GM23248 (cell line): ENCODE measurements at places on chromosomes 4 and X. TPM values are rescaled to one million over a fixed set of nuclear protein-coding genes. Genes with fewer than 3 reads are reported as not detected.

Gene DCLK2
- 1.9 and 2.9 TPM in 2 replicates for total RNA-seq

GRCh38 chr4:71841336-71841735 lies 57.5 kb upstream of the GC start:
- no peak overlapping the region for H3K4me3 ChIP-seq
- H3K27ac ChIP-seq: no peak overlapping the region
- no peaks in the 10 kb centered on the region for H3K4me1 ChIP-seq
- H3K27me3 ChIP-seq: no peaks in the 10 kb centered on the region
- DNase-seq: no peak
- no peaks in the 10 kb centered on the region for H3K36me3 ChIP-seq

DNA sequence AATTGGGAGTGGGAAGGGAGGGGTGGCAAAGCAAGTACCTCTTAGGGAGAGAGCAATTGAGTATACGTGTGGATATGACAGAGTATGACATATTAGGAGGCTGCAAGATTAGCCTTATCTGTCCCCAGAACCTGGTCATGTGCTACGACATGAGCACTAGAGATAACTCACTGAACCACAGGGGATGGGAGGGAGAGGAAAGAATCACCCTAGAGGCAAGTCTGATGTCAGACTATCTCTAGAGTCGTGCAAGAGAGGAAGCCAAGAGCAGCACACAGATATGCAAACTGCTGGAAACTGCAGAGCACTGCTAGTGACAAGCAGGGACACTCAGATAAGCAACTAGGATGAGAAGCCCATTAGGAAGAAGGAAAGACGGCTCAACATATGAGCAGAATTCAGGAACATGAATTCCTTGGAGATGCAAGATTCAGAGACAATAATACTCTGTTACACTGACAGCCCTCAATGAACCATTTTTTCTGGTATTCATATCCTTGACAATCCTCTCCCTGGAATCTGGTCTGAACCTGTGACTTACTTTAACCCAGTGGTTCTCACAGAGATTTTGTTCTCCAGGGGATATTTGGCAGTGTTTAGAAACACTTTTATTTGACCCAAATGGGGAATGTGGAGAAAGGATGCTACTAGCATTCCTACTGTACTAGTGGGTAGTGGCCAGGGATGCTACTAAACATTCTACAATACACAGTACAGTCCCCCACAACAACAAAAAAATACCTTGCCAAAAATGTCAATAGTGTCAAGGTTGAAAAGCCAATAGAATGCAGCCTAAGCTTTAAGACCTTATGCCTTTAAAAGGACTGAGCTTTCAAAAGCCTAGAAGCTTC lies 84.0 kb upstream of the BMP2K start:
- peak; percentile 27 for DNase-seq
- no peaks in the 10 kb centered on the region for H3K27me3 ChIP-seq
- H3K4me3 ChIP-seq: no peak overlapping the region
- H3K36me3 ChIP-seq: no peaks in the 10 kb centered on the region
- H3K4me1 ChIP-seq: peaks cover 35% of the 10 kb centered on the region

DNA sequence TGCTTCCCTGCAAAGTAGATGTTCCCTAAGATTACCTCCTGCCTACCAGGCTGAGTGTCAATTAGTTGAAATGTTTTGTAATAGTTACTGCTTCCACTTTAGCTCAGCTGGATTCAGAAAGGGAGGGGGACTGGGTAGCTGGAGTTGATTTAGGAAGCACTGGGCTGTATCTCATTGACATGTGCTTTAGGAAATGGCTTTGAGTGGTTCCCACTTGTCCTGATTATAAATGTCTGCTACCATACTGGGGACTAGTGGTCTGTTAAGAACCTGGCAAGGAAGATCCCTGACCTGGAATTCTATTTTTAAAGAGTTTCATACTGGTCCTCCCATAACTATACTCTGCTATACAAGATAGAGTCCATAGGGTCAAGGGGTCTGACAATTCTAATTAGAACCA lies 363.9 kb upstream of the PPP1R2C start:
- no peaks in the 10 kb centered on the region for H3K36me3 ChIP-seq
- no peaks in the 10 kb centered on the region for H3K27me3 ChIP-seq
- H3K27ac ChIP-seq: no peak overlapping the region
- no peak for DNase-seq
- H3K4me3 ChIP-seq: no peak overlapping the region
- H3K4me1 ChIP-seq: no peaks in the 10 kb centered on the region

GRCh38 chr4:123477711-123478209 lies 81.2 kb downstream of the SPRY1 start:
- H3K4me1 ChIP-seq: peaks cover 4% of the 10 kb centered on the region
- no peaks in the 10 kb centered on the region for H3K27me3 ChIP-seq
- no peaks in the 10 kb centered on the region for H3K36me3 ChIP-seq
- no peak overlapping the region for H3K4me3 ChIP-seq

- no peak overlapping the region for H3K27ac ChIP-seq
- no peaks in the 10 kb centered on the region for H3K4me1 ChIP-seq
- DNase-seq: no peak
Measured at GRCh38 chr4:23533859-23534258, 356.0 kb downstream of the PPARGC1A start.

GRCh38 chr4:152161676-152162330 lies 374.1 kb downstream of the FBXW7 start:
- H3K4me3 ChIP-seq: peak overlapping the region; percentile 41
- H3K27ac ChIP-seq: peak overlapping the region; percentile 74
- H3K4me1 ChIP-seq: peaks cover 18% of the 10 kb centered on the region
- H3K27me3 ChIP-seq: no peaks in the 10 kb centered on the region
- DNase-seq: peak; percentile 80

DNA sequence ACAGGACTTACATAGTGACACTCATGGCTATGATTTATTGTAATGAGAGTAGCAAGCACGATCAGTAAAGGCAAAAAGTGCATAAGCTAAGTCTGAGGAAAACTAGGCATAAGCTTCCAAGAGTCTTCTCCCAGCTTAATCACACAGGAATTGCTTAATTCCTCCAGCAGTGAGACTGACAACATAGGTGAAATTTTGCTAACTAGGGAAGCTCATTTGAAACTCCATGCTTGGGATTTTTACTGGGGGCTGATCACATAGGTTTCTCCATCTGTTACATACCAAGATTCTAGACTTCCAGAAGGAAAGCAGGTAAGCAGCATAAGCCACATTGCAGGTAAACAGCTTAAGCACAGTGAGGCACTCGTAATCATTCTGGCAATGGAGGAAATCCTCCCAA lies 71.8 kb upstream of the FHDC1 start:
- H3K4me3 ChIP-seq: no peak overlapping the region
- no peak overlapping the region for H3K27ac ChIP-seq
- DNase-seq: no peak
- no peaks in the 10 kb centered on the region for H3K27me3 ChIP-seq

DNA sequence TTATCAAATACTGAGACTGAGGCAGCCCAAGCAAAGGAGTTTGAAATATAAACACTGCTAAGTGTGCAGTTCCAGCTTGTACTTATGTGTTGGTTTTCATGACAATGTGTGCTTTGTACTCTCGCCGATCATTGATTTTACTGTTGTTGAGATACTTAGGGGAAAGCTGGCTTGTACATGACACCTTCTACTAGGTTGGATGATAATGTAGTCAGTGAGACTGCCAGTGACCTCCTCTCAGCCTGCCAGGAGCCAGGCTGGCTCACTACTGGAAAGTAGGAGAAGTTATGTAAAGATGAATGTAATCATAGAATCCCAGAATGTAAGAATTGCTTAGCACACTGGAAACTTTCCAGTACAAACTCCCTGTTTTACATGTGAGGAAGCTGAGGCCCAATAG lies 132.0 kb downstream of the AFF2 start:
- no peak for DNase-seq
- no peak overlapping the region for H3K27ac ChIP-seq
- no peaks in the 10 kb centered on the region for H3K27me3 ChIP-seq
- no peaks in the 10 kb centered on the region for H3K36me3 ChIP-seq
- H3K4me3 ChIP-seq: no peak overlapping the region

DNA sequence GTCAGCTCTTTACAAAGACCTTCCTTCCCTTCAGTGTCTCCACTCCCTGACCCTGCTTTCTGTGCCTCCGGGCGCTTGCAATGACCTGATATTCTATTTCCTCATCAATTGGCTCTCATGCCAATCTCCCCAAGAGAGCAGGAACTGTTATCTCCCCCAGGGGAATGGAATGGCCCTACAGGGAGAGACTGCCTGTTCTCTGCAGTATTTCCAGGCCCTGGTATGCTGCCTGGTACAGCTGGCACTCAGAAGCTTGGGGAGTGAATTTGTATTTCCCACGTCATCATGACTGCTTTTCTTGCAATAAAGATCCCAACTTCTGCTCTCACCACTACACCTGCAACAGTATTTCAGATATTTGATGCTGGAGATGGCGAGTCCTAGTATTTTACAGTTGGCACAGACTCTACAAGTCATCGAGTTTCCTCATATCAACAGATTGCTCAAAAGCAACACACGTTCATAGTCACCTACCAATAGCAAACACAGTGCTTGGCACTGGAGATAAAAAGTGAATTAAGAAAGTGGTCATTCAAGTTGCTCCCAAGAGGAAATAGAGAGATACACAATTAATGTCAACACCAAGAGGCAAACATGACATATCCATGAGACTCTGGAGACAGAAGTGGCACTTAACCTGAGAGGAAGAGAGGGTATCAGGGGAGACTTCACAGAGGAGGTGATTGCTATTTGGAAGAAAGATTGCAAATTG lies 90.5 kb upstream of the EGFL6 start:
- no peak overlapping the region for H3K27ac ChIP-seq
- peaks cover 10% of the 10 kb centered on the region for H3K4me1 ChIP-seq
- no peak for DNase-seq

Gene STPG2
- 0.32 TPM in 1 of 2 replicates, not detected in the other for total RNA-seq

Gene CT45A10
- not detected in 2 replicates for total RNA-seq

- H3K27me3 ChIP-seq: no peaks in the 10 kb centered on the region
- H3K4me1 ChIP-seq: no peaks in the 10 kb centered on the region; the same call in 1 of the 2 replicates
- DNase-seq: peak; percentile 87
Measured at GRCh38 chr4:110586131-110586850, 36.6 kb downstream of the PITX2 start.

GRCh38 chr4:5719350-5720055 lies 8.5 kb downstream of the EVC start:
- no peak overlapping the region for H3K27ac ChIP-seq
- no peak for DNase-seq
- H3K4me1 ChIP-seq: peaks cover 27% of the 10 kb centered on the region

GRCh38 chrX:101091817-101092216 lies 6.2 kb upstream of the CENPI start:
- no peaks in the 10 kb centered on the region for H3K27me3 ChIP-seq
- H3K4me3 ChIP-seq: no peak overlapping the region
- H3K36me3 ChIP-seq: no peaks in the 10 kb centered on the region

DNA sequence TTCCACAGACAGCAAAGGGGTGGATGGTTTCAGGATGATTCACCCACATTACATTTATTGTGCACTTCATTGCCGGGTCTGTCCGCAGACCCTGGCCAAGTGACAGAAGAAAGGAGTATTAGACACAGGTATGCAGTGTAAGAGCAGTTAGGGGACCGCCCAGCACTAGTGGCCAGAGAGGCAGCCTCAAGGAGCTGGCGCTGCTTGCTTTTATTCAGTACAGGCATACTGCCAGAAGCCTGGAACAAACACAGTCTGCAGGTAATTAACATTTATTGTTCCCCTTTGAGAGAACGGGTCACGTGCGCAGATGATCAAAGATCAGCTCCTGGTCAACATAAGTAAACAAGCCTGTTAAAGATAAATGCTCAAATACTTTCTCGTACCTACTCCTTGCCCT lies 1639.0 kb upstream of the IGFBP7 start:
- H3K27ac ChIP-seq: no peak overlapping the region
- H3K4me3 ChIP-seq: no peak overlapping the region
- H3K27me3 ChIP-seq: no peaks in the 10 kb centered on the region
- H3K4me1 ChIP-seq: no peaks in the 10 kb centered on the region
- no peaks in the 10 kb centered on the region for H3K36me3 ChIP-seq
- DNase-seq: no peak

- H3K36me3 ChIP-seq: no peaks in the 10 kb centered on the region
- peak overlapping the region; percentile 88 for H3K4me3 ChIP-seq
- DNase-seq: peak; percentile 84
- peaks cover 41% of the 10 kb centered on the region for H3K4me1 ChIP-seq
Measured at GRCh38 chr4:16896881-16897750, 1.3 kb downstream of the LDB2 start.
